ENCODE measurements at places on chromosomes 3 and 15.

DNA sequence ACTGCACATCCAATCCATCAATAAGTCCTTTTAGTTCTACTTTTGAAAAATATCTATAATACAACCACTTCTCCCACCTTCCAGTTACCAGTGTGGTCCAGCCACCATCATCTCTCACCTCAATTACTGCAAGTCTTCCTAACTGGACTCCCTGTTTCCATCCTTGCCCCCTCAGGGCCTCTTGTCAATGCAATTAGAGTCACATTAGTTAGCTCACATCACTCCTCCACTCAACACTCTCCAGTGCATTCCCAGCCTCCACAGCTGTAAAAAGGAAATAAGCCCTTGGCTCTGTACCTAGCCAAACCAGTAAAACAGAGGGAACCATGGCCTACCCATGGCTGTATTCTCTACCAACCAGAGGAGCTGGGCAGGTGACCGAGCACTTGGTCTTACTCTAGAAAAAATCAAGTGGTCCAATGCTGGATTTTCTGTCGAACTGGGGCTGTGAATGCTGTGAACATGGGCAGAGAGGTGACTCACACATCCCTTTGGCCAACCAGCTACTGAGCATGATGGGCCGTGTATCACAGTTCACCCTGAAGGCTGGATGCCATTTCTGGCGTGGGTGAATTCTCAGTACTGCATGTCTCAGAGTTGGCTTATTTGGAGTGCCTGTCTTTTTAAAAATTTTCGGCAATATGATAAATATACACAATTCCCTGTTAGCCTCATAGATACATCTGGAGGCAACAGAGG is 62.5 kb upstream of the C15orf61 start:
- no peak for DNase-seq

DNA sequence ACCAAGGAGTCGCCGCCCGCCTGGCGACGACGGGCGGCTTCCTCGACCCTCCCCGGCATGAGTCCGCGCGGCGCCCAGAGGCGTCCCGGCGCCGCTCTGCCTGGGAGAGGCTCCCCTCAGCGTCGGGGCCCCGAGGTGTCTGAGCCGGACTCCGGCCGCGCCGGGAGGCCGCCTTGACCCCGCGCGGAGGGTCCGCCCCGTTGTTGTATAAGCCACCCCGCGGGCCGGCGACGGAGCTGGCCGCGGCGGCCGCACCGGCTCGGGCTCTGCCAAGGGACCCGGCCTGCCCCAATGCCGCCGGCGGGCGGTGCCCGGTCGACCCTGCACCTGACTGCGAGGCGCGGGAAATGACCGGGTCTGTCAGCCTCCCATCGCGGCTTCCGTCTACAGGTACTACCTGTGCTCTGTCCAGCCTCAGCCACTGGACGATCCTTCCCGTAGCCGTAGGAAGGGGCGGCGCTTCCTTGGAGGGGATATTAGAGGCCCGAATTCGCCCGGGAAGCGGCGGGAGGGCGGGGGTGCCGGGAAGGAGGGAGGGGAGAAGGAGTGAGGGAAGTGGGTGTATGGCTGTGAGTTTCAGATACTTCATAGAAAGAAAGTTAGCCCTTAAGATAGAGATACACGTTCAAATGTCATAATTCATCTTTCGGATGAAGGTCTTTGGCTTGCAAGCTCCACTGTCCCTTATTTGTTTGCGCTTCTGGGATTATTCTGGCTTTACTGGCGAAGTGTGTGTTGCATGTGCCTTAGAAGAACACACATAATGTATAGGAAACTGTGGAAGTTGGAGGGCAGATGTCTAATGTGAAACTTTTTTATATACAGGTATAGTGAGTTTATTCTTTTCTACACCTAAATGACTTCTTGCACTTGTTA is 620 bp downstream of the ABHD5 start:
- peak; percentile 43 for DNase-seq

DNA sequence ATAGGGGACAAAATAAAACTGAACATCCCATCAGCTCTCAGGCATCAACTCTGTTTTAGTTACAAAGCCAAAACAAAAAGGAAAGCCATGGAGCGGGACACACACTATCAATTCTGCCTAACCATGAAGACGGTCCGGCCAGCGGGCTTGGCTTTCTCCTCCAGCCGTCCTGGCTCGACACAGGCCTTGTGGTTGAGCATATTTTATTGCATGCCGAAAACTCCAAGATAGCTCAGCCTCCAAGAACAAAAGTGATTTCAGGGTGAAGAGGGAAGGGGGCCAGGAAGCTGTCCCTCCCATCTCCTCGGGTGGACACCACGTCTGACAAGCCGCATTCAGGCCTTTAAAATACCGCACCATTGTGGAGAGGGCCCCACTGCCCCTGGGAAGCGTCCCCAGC is 31.2 kb downstream of the WNT5A start:
- DNase-seq = no peak

GRCh38 chr15:82625136-82625535 is 22.0 kb downstream of the CPEB1 start:
- DNase-seq = no peak

- peak; percentile 19 for DNase-seq
Measured at GRCh38 chr3:122305818-122306621, 19.0 kb upstream of the CSTA start.

DNA sequence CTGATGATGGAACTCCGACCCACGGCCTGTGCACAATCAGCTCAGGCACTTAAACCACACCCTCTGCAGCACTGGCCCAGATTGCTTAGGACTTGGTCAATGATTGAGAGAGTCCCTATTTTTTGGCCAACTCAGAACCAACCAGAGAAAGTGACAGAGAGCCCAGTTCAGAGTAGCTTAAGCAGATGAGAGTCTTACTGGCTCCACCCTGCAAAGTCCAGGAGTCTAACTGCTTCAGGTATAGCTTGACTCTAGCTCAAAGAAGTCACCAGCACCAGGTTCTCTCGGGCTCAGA is 20.1 kb downstream of the SLC6A20 start:
- DNase-seq = no peak

GRCh38 chr15:78415284-78415683 is 22.7 kb upstream of the IREB2 start:
- DNase-seq = no peak
